ENCODE measurements at places on chromosomes 13 and 19.

DNA sequence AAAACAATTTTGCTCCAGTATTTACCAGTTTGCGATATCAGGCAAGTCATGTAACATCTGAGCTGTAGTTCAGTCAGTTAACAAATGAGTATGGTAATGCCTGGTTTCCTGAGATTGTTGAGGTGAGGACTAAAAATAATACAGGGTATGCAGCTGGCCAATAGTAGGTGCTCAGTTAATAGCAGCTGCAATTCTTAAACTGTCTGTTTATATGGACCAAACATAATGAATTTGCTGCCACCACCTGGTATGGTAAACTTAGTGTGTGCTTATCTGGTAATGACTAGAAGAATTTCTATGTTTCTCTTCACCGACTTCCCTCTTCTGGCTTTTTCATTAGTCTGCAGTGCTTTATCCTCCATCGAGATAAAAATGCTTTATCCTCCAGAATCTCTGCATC is 9.1 kb downstream of the ZMYM2 start:
- no peak for DNase-seq

- DNase-seq: no peak
These were observed 51.8 kb downstream of the CCDC70 start for GRCh38 chr13:51913421-51914136.

DNA sequence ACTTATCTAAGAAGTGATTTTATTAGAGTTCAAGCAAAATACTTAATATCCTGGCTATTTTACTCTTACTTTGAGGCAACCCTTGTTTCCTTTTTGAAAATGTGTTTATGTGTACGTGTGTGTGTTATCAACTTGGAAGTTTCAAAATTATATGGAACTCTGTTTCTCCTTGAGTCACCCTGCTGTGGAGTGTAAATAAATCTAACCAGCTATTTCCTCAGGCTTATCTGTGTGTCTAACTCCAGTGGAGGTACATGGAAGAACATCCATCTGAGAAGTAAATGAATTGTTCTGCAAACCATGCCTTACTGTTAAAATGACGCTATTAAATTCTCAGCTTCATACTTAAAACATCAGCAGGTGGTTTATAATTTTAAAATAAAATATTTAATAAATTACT is 583.4 kb upstream of the SLITRK5 start:
- no peak for DNase-seq

GRCh38 chr13:91347996-91348905 is 764 bp downstream of the MIR17HG start:
- DNase-seq: peak; percentile 66

Data from DMS79 (cell line).